ENCODE measurements at places on chromosomes 11 and 22. TPM values are rescaled to one million over a fixed set of nuclear protein-coding genes. Genes with fewer than 3 reads are reported as not detected.

The HBB gene
- polyA plus RNA-seq, result 827 TPM

The WBP2NL gene
- 1.8 TPM for polyA plus RNA-seq

The IFITM1 gene
- 12.8 TPM for polyA plus RNA-seq

The TEX12 gene
- polyA plus RNA-seq, result 0.23 TPM

The NXPE1 gene
- polyA plus RNA-seq, result not detected

The GUCY1A2 gene
- polyA plus RNA-seq, result 8.0 TPM

The COPB1 gene
- polyA plus RNA-seq, result 119 TPM

The SLC35F2 gene
- 7.5 TPM for polyA plus RNA-seq

The PRAME gene
- not detected for polyA plus RNA-seq

The MYBPC3 gene
- not detected for polyA plus RNA-seq

The AMPD3 gene
- 5.6 TPM for polyA plus RNA-seq

The TMEM126A gene
- polyA plus RNA-seq, result 46.0 TPM

The CRYBA4 gene
- not detected for polyA plus RNA-seq

The POU2AF3 gene
- polyA plus RNA-seq, result 4.9 TPM

The TREH gene
- polyA plus RNA-seq, result not detected

The PPARA gene
- not detected for polyA plus RNA-seq

The RCOR2 gene
- polyA plus RNA-seq, result 14.9 TPM

The FAT3 gene
- polyA plus RNA-seq, result 2.7 TPM

The SCGB1A1 gene
- polyA plus RNA-seq, result not detected

The OR4D5 gene
- not detected for polyA plus RNA-seq

The LSP1 gene
- polyA plus RNA-seq, result 18.6 TPM
